Stomach (tissue), 19 donors: ENCODE measurements at places on chromosomes 3 and 15. TPM values are rescaled to one million over a fixed set of nuclear protein-coding genes. Genes with fewer than 3 reads are reported as not detected.
A peak's percentile ranks its signal among the peaks of the same experiment; 100 is the strongest.

EOMES gene
- not detected for total RNA-seq

DNA sequence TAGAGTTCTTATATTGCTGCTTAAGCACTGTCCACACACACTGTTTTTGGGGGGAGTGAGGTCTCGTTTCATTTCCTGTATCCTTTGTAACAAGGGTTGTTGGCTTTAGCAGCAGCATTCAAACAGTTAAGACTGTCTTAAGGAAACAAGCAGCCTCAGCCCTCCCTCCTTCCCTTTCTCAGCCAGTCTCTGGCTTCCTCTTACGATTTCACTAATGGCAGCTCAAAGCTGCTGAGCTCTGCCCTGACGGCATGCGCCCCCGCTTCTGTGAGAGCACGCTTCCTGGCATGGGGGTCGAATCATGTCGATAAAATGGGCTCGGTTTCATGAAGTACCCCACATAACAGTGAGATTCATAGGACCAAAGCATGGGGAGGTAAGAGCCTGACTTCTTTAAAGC lies 105.0 kb downstream of the KLHL25 start:
- DNase-seq, result peak; percentile 90

GRCh38 chr3:9881441-9881840 lies 1.4 kb upstream of the CIDEC start:
- no peak for DNase-seq

GRCh38 chr15:72182673-72183072 lies 14.9 kb downstream of the GRAMD2A start:
- no peak for DNase-seq

FOXB1 gene
- total RNA-seq, result not detected

GRCh38 chr3:126463521-126463920 lies 12.2 kb downstream of the ZXDC start:
- no peak for DNase-seq
